ENCODE measurements at places on chromosomes 13 and 19. TPM values are rescaled to one million over a fixed set of nuclear protein-coding genes. Genes with fewer than 3 reads are reported as not detected.

- no peaks in the 10 kb centered on the region for H3K4me1 ChIP-seq
- H3K27ac ChIP-seq: no peak overlapping the region
- DNase-seq: no peak
- H3K27me3 ChIP-seq: no peaks in the 10 kb centered on the region
- peaks cover 25% of the 10 kb centered on the region for H3K36me3 ChIP-seq
Observed at GRCh38 chr19:5093948-5094718, 125.2 kb downstream of the KDM4B start.

GRCh38 chr13:36650611-36651010, 23.2 kb upstream of the SERTM1 start:
- H3K27ac ChIP-seq: no peak overlapping the region
- DNase-seq: no peak
- no peak overlapping the region for H3K4me3 ChIP-seq
- H3K36me3 ChIP-seq: no peaks in the 10 kb centered on the region
- H3K27me3 ChIP-seq: no peaks in the 10 kb centered on the region

DNA sequence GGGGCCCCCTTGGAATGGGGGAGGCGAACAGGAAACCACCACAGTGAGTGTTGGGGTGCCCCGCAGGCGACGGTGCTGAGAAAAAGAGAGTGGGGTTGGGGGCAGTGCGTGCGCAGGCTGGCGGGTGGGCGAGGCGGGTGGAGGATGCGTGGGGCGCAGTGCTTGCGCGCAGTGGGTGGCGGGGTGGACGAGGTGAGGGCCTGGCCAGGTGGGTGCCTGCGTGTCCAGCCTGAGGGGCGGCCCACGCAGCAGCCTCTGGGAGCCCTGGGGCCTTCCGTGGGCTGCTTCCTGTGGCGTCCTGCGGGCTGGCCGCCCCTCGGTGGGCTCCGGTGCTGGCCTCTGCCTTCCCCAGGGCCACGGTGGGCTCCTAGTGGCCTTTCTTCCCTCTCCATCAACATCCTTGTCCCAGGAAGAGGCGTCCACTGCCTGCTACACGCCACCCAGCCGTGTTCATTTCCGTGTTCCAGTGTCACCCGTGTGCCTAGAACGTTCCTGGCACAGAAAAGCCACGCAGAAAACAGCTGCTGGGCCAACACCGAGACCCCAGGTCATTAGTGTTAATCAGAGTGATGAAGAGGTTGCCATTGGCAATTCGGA, 7.1 kb downstream of the ATP11A start:
- no peak overlapping the region for H3K27ac ChIP-seq
- H3K4me3 ChIP-seq: no peak overlapping the region
- no peak for DNase-seq
- no peaks in the 10 kb centered on the region for H3K36me3 ChIP-seq
- H3K4me1 ChIP-seq: peaks cover 27% of the 10 kb centered on the region

DNA sequence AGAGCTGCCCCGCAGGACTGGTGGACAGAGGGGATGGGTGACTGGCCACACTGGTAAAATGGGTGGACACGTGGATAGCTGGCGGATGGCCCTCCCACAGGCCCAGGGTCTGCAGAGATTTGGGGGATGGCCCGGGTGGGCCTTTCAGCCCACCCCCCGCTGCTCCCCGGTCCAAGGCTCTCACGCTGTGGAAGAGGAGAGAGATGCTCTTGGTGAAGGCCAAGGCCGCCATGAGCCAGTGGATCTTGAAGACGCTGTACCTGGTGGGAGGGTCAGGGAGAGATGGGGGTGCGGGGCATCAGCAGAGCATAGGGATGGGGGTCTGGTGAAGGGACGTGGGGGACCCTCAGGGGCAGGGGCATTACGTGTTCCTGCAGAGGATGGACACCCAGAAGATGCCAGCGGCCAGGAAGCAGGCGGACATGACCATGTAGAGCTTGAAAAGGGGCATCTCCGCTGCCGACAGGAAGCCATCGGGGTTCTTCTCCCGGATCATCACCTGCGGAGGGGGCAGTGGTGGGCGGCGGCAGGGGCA, 4.5 kb downstream of the GPR108 start:
- H3K27me3 ChIP-seq: no peaks in the 10 kb centered on the region
- peaks cover 40% of the 10 kb centered on the region for H3K36me3 ChIP-seq
- peaks cover 26% of the 10 kb centered on the region for H3K4me1 ChIP-seq
- H3K27ac ChIP-seq: no peak overlapping the region
- H3K4me3 ChIP-seq: no peak overlapping the region

DNA sequence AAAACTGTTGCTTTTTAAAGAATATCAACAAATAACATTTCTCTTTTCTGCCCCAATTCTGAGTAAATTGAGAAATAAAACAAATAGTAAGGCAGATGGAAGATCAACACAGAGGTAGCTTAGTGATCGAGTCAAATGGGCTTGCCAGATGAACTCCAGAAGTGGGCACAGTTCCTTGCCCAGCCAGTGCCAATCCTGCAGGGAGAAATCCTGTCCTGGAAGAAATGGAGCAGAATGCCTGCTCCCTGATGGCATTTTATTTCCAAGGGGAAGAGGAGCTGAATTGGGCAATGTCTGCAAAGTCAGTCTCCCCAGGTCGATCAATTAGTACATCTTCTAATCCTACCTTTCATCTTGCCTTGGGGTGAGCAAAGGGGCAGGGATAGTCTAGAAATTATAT, 225.3 kb downstream of the NHLRC3 start:
- DNase-seq: no peak
- H3K4me1 ChIP-seq: no peaks in the 10 kb centered on the region
- H3K4me3 ChIP-seq: no peak overlapping the region
- H3K27me3 ChIP-seq: peaks cover 7% of the 10 kb centered on the region
- H3K27ac ChIP-seq: no peak overlapping the region

GRCh38 chr19:38799104-38799503, 10.1 kb downstream of the LGALS7B start:
- no peaks in the 10 kb centered on the region for H3K4me1 ChIP-seq
- no peak for DNase-seq
- H3K36me3 ChIP-seq: no peaks in the 10 kb centered on the region
- no peak overlapping the region for H3K27ac ChIP-seq
- H3K27me3 ChIP-seq: peaks cover 9% of the 10 kb centered on the region

DNA sequence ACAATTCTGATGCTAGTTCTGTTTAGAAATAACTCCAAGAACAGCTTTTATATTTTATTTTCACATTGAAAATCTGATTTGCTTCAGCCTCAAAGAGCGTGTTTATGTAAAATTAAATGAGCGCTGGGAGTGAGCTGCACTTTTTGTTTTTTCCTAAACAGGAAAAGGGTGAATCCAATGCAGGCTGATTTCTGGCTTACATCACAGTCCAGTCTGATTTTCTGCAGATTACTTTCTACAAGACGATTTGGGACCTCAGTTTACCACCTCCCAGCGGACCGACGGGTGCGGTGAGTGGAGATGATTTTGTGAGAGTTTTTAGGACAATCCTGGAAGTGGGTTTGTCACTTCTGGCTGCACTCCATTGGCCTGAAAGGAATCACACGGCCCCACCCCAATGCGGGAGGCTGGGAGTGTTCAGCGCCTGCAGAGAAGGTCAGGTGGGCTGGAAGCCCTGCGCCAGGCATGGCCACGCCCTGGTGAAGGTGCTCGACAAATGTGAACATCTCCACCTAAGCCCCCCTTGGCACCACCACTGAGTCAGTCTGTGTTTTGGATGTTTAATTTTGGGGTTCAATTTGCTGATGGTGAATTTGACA, 90.1 kb downstream of the ANKRD10 start:
- H3K4me1 ChIP-seq: peaks cover 7% of the 10 kb centered on the region
- no peak overlapping the region for H3K4me3 ChIP-seq

DNA sequence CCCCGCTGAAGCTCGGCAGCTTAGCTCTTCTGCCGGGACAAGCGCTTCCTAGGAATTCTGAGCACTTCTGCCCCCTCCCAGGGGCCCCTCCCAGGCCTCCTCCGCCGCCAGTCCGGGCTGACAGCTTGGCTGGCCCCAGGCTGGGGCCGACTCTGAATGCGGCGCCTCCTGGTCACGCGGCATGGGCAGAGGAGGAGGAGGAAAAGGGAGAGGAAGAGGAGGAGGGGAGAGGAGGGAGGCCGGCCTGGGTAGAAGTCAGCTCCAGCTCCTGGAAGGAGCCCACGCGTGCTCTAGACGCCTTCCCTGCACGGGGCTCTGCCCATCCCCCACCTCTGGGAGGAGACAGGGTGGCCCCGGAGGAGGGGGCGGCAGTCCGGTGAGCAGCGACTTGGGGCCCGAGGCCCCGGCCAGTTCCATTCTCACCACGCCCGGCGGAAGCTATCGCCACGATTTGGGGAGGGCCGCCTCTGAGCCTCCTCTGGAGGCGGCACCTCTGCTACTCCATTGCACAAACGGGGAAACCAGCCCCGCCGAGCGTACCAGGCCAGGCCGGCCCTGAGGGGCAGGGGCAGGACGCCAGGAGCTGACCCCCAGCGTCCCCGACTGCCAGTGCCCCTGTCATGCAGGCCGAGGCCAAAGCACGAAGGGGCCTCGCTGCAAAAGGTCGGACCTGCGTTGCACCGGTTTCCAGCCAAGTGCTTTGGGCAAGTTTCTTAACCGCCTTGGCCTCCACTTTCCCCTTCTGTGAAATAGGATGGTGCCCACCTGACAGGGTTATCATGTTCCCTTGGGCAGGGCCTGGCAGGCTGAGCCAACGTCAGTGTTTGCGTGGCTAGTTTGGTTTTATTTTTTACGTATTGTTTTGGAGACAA, 31.6 kb downstream of the CCNE1 start:
- peak overlapping the region; percentile 71 for H3K4me3 ChIP-seq
- peaks cover 7% of the 10 kb centered on the region for H3K27me3 ChIP-seq

GRCh38 chr19:2394054-2394441, 33.3 kb downstream of the TIMM13 start:
- peak; percentile 64 for DNase-seq
- peaks cover 26% of the 10 kb centered on the region for H3K4me1 ChIP-seq
- H3K36me3 ChIP-seq: peaks cover 2% of the 10 kb centered on the region
- peak overlapping the region; percentile 69 for H3K4me3 ChIP-seq
- peaks cover 7% of the 10 kb centered on the region for H3K27me3 ChIP-seq
- H3K27ac ChIP-seq: peak overlapping the region; percentile 77

Gene FREM2
- not detected for total RNA-seq

Gene OR4F17
- total RNA-seq: not detected

Gene NXNL1
- not detected for total RNA-seq

Gene LILRB5
- total RNA-seq: not detected
